GM23248 (cell line): ENCODE measurements at places on chromosomes 4 and X.

GRCh38 chr4:155679343-155679742, 12.7 kb downstream of the GUCY1A1 start:
- H3K27me3 ChIP-seq, result no peaks in the 10 kb centered on the region
- no peak overlapping the region for H3K4me3 ChIP-seq
- H3K27ac ChIP-seq, result no peak overlapping the region
- DNase-seq, result peak; percentile 38

DNA sequence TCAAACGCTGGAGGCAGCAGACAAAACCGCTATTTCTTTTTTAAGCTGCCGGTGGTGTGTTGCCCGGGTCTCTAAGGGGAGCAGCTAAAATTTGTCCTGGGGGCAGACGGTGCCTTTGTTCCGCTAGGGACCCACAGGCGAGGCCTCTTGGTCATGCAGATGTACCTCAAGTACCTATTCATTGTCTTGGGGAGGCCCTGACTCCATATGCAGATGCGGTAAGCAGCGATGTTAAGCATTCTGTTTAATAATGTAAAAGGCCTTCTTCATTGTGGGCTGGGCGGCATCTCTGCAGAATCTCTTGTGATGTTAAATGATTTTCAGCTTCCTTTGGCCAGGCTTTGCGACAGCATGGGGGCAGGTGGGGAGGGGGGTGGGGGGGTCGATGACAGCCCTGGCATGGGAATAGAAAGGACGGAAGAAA, 98.9 kb upstream of the PJA1 start:
- H3K27ac ChIP-seq, result no peak overlapping the region
- no peaks in the 10 kb centered on the region for H3K4me1 ChIP-seq
- H3K27me3 ChIP-seq, result no peaks in the 10 kb centered on the region
- H3K4me3 ChIP-seq, result no peak overlapping the region

DNA sequence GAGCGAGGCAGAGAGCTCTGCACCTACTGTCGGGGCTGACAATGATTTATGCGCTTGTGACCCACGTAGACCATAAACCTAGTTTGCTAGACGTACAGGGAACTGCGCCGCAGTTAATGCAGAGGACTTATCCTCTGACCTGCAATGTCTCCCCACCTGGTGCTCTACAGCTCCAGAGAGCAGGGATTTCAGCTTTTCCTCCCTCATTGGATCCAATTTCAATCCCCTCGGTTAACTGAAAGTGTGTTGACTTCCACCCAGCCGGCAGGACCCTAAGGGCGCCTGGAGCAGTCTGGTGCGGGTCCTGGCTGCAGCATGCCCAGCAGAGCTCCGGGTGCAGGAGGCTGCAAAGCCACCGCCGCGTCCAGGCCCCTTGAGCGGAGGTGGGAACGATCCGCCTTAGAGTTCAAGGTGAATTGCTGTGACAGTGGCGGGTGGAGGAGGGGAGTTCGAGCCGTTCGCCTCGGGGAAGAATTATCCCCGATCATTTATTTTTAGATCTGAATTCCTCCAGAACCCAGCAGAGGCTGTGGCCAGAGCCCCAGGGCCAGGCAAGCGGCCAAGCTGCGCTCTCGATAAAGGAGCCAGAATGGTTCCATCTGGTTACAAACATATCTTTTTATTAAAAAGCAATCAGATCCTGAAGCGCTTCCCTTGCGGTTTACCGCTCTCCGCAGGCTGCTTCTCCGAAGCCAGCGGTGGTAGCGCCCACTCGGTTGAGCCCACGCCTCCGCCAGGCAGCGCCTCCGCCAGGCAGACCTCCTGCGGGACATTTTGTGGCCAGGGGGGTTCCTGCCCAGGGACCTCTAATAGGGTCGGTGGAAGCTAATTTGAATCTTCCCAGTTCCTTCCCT, 66.0 kb downstream of the FBXO8 start:
- peaks cover 8% of the 10 kb centered on the region; the same call in 1 of the 2 replicates for H3K27me3 ChIP-seq
- peaks cover 5% of the 10 kb centered on the region for H3K4me1 ChIP-seq
- H3K4me3 ChIP-seq, result peak overlapping the region; percentile 69
- no peak overlapping the region for H3K27ac ChIP-seq
- peak; percentile 56 for DNase-seq

- no peak for DNase-seq
- H3K4me1 ChIP-seq, result peaks cover 11% of the 10 kb centered on the region
- H3K4me3 ChIP-seq, result no peak overlapping the region
- no peaks in the 10 kb centered on the region for H3K36me3 ChIP-seq
These were observed 1.6 kb upstream of the EXOC1 start for GRCh38 chr4:55851885-55852284.

GRCh38 chr4:76420188-76420761, 666 bp downstream of the CCDC158 start:
- H3K27ac ChIP-seq, result no peak overlapping the region
- DNase-seq, result no peak
- no peaks in the 10 kb centered on the region for H3K4me1 ChIP-seq
- H3K36me3 ChIP-seq, result no peaks in the 10 kb centered on the region
- H3K27me3 ChIP-seq, result 0 out of 2 replicates have a peak, but pooled peaks cover 4% of the 10 kb centered on the region

DNA sequence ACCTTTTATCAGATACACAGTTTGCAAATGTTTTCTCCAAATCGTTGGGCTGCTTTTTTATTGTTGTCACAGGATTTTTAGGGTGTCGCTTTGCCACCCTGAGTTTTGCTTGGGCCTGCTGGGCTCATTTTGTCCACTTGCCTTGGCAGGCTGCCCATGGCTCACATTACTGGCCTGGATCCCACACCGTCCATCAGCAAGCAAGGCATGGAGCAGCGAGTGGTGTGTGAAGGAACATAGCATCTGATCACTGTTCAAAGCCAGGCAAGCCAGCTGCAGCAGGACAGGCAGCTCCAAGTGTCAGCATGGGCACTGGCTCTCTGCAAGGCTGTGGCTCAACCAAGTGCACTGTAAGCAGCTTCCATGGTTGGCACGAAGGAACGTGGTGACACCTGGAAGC, 261.4 kb upstream of the TECRL start:
- H3K4me1 ChIP-seq, result no peaks in the 10 kb centered on the region
- DNase-seq, result no peak
- no peaks in the 10 kb centered on the region for H3K36me3 ChIP-seq
- H3K27me3 ChIP-seq, result no peaks in the 10 kb centered on the region

GRCh38 chr4:53015681-53016080, 153.6 kb downstream of the RASL11B start:
- H3K4me1 ChIP-seq, result peaks cover 74% of the 10 kb centered on the region
- no peaks in the 10 kb centered on the region for H3K27me3 ChIP-seq
- peak overlapping the region; percentile 43 for H3K27ac ChIP-seq

DNA sequence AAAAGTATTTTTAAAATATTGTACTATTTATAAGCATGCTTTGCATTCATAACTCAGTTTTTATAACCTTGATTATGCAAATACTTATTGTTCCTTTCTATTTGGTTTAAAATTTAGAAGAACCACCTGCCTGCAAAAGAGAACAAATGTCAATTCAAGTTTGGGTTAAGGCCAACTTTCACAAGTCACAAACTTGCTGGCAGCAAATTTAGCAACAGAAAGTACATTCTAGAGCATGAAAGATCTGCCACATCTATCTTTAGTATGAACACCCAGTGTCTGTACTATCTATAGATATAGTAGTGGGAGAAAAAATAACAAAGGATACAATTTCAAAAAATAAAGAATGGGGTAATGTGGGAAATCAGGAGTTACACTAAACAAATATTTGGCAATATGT, 1014.2 kb downstream of the C4orf33 start:
- no peak overlapping the region for H3K4me3 ChIP-seq
- H3K4me1 ChIP-seq, result no peaks in the 10 kb centered on the region
- H3K27me3 ChIP-seq, result no peaks in the 10 kb centered on the region
- no peak for DNase-seq
- no peak overlapping the region for H3K27ac ChIP-seq

DNA sequence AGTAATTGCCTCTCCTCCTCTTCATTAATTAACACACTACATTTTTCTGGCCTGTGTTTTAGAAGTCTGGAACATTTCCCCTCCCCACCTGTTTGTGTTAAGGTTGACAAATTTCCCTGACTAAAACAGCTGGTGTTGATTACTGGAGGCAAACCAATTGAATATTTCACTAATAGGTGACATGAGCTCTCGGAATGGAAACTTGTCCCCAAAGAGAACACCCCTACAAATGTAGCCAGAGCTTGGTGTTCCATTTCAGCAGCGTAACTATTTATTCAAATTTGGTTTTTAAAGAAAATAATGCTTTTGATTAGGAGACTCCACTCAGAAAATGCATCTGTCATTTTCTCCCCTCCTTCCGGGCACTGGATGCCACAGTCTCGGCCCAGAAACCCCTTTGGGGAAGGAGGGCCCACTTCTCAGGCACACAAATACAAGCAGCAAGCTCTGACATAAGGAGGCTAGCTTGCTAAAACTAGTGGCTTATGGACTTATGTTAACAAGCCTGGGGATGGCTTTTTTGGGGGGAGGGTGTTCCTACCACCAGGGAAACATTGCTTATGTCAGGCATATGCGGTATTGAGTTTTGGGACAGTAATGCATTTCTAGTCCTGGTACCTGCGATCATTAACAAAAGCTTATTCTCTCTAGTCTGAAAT, 2.2 kb downstream of the RNF150 start:
- DNase-seq, result peak; percentile 17
- H3K36me3 ChIP-seq, result no peaks in the 10 kb centered on the region
- no peak overlapping the region for H3K27ac ChIP-seq

GRCh38 chrX:153446636-153446936, 730 bp upstream of the TREX2 start:
- H3K4me1 ChIP-seq, result no peaks in the 10 kb centered on the region
- H3K36me3 ChIP-seq, result no peaks in the 10 kb centered on the region
- H3K4me3 ChIP-seq, result no peak overlapping the region
- no peak overlapping the region for H3K27ac ChIP-seq

- H3K27ac ChIP-seq, result peak overlapping the region; percentile 43; the same call in 1 of the 2 replicates
- no peak overlapping the region for H3K4me3 ChIP-seq
- no peaks in the 10 kb centered on the region for H3K36me3 ChIP-seq
- no peaks in the 10 kb centered on the region for H3K27me3 ChIP-seq
- peak; percentile 56 for DNase-seq
These were observed 128.0 kb upstream of the SLC4A4 start for GRCh38 chr4:71210823-71211222.

GRCh38 chr4:147288512-147288911, 192.4 kb upstream of the EDNRA start:
- DNase-seq, result no peak
- H3K27me3 ChIP-seq, result 0 out of 2 replicates have a peak, but pooled peaks cover 5% of the 10 kb centered on the region
- H3K4me3 ChIP-seq, result no peak overlapping the region
- H3K4me1 ChIP-seq, result no peaks in the 10 kb centered on the region
- H3K27ac ChIP-seq, result no peak overlapping the region

GRCh38 chr4:3875466-3875865, 109.3 kb downstream of the ADRA2C start:
- H3K4me1 ChIP-seq, result no peaks in the 10 kb centered on the region
- H3K36me3 ChIP-seq, result no peaks in the 10 kb centered on the region
- no peak overlapping the region for H3K4me3 ChIP-seq
- no peak overlapping the region for H3K27ac ChIP-seq

GRCh38 chr4:122619611-122620010, 1.3 kb downstream of the IL21 start:
- H3K27me3 ChIP-seq, result no peaks in the 10 kb centered on the region
- H3K36me3 ChIP-seq, result no peaks in the 10 kb centered on the region
- no peak overlapping the region for H3K27ac ChIP-seq
- peaks cover 1% of the 10 kb centered on the region; the same call in 1 of the 2 replicates for H3K4me1 ChIP-seq
- no peak for DNase-seq

- DNase-seq, result peak; percentile 12
- no peak overlapping the region for H3K27ac ChIP-seq
- no peaks in the 10 kb centered on the region for H3K36me3 ChIP-seq
- no peaks in the 10 kb centered on the region for H3K27me3 ChIP-seq
- no peak overlapping the region for H3K4me3 ChIP-seq
These were observed 164.1 kb upstream of the PPARGC1A start for GRCh38 chr4:24053934-24054333.

- peak overlapping the region; percentile 26; the same call in 1 of the 2 replicates for H3K4me3 ChIP-seq
- H3K27ac ChIP-seq, result peak overlapping the region; percentile 80
- H3K4me1 ChIP-seq, result 0 out of 2 replicates have a peak, but pooled peaks cover 27% of the 10 kb centered on the region
- no peaks in the 10 kb centered on the region for H3K36me3 ChIP-seq
- H3K27me3 ChIP-seq, result no peaks in the 10 kb centered on the region
These were observed 25.2 kb downstream of the WDR44 start for GRCh38 chrX:118370921-118371624.

- H3K36me3 ChIP-seq, result no peaks in the 10 kb centered on the region
- no peaks in the 10 kb centered on the region for H3K4me1 ChIP-seq
- no peak for DNase-seq
- no peaks in the 10 kb centered on the region for H3K27me3 ChIP-seq
- H3K27ac ChIP-seq, result no peak overlapping the region
These were observed 57.5 kb upstream of the HDAC8 start for GRCh38 chrX:72630185-72630584.

DNA sequence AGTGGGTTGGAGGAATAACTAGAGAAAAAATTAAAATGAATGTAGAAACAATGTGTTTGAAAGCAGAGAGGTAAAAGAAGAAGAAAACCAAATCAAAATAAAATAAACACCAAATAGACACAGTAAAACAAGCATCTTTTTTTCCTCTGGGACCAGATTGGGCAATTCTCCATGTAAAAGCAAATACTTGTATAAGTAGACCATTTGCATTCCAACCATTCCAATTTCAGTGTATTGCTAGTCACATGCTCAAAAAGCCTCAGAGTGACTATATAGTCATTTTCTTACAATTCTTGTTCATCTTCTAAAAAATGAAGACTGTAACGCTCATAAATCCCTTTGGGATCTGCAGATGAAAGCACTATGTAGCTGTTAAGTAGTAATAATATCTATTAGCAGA, 969.5 kb downstream of the PCDH18 start:
- H3K4me1 ChIP-seq, result no peaks in the 10 kb centered on the region
- H3K27me3 ChIP-seq, result no peaks in the 10 kb centered on the region
- H3K36me3 ChIP-seq, result no peaks in the 10 kb centered on the region
- DNase-seq, result peak; percentile 1
- no peak overlapping the region for H3K4me3 ChIP-seq
- no peak overlapping the region for H3K27ac ChIP-seq

- no peak overlapping the region for H3K27ac ChIP-seq
- DNase-seq, result no peak
- no peaks in the 10 kb centered on the region for H3K27me3 ChIP-seq
- peaks cover 68% of the 10 kb centered on the region for H3K36me3 ChIP-seq
- H3K4me3 ChIP-seq, result no peak overlapping the region
These were observed 117.2 kb downstream of the SH3RF1 start for GRCh38 chr4:169153481-169154087.

GRCh38 chr4:180057891-180058671, 2185.1 kb upstream of the TENM3 start:
- DNase-seq, result peak; percentile 15
- no peaks in the 10 kb centered on the region for H3K36me3 ChIP-seq
- H3K4me3 ChIP-seq, result peak overlapping the region; percentile 63
- no peak overlapping the region for H3K27ac ChIP-seq
- no peaks in the 10 kb centered on the region for H3K4me1 ChIP-seq
- H3K27me3 ChIP-seq, result peaks cover 54% of the 10 kb centered on the region

GRCh38 chr4:113572620-113573019, 188.9 kb downstream of the CAMK2D start:
- no peak overlapping the region for H3K27ac ChIP-seq
- H3K27me3 ChIP-seq, result no peaks in the 10 kb centered on the region
- 0 out of 2 replicates have a peak, but pooled peaks cover 5% of the 10 kb centered on the region for H3K36me3 ChIP-seq
- H3K4me1 ChIP-seq, result peaks cover 36% of the 10 kb centered on the region

DNA sequence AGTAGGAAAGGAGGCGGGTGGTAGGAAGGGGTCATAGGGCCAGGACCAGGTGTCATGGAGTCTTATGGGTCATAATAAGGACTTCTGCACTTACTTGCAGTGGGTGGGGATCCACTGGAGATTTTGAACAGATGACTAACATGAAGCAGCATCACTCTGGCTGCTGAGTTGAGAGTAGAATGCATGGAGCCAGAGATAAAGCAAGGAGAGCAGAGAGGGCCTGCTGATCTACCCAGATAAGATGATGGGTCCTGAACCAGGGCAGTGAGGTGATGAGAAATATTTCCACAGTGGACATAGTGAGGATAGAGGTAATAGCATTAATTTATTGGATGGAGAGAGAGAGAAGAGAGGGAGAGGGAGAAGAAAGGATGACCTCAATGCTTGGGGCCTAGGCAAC, 48.0 kb downstream of the HCCS start:
- H3K4me1 ChIP-seq, result no peaks in the 10 kb centered on the region
- H3K27me3 ChIP-seq, result no peaks in the 10 kb centered on the region
- H3K27ac ChIP-seq, result no peak overlapping the region
- no peak overlapping the region for H3K4me3 ChIP-seq
